NCI-H2029 treated with DMSO at 0.1 percent for 48 hours (cell line): ENCODE measurements at places on chromosomes 11 and 22.

GRCh38 chr11:952406-953385, 27.0 kb downstream of the AP2A2 start:
- no peak for DNase-seq

GRCh38 chr11:110027627-110028371, 65.4 kb upstream of the ZC3H12C start:
- DNase-seq: no peak

- no peak for DNase-seq
Observed at GRCh38 chr22:30717952-30718351, 23.3 kb downstream of the OSBP2 start.

DNA sequence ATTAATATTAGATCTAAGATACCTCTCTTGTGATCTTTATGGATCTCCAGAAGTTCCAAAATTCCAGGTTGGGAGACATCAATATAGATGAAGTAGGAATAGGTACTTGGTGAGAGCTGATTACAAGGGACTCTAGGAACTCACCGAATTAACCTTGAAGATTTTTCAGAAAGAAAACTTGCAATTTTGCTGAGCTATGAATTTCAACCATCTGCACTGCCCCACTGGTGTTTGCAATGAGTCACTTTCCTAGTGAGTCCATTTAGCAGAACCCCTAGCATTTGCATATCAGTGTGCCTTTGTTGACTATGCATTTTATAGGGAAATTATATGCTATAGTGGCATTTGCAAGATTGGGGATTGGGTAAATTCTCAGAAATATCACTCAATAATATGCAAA, 122.0 kb downstream of the CTNND1 start:
- no peak for DNase-seq

GRCh38 chr11:1749395-1750351, 722 bp downstream of the IFITM10 start:
- no peak for DNase-seq

DNA sequence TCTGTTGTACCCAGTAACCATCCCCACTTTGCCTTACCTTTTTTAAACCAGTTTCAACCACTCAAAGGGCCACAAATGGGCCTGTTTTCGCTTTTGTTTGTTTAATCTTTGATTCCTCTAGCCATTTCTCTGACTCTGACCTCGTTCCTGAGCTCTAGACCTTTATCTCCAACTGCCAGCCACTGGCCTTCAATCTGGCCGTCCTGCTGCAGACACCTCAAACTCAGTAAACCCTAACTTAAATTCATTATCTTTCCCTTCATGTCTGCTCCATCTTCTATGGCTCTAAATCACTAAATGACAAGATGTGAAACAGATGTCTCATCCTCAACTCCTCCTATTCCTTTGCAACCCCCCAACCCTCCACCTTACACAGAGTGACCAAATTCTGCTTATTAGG, 1.3 kb upstream of the GDPD4 start:
- DNase-seq: no peak

DNA sequence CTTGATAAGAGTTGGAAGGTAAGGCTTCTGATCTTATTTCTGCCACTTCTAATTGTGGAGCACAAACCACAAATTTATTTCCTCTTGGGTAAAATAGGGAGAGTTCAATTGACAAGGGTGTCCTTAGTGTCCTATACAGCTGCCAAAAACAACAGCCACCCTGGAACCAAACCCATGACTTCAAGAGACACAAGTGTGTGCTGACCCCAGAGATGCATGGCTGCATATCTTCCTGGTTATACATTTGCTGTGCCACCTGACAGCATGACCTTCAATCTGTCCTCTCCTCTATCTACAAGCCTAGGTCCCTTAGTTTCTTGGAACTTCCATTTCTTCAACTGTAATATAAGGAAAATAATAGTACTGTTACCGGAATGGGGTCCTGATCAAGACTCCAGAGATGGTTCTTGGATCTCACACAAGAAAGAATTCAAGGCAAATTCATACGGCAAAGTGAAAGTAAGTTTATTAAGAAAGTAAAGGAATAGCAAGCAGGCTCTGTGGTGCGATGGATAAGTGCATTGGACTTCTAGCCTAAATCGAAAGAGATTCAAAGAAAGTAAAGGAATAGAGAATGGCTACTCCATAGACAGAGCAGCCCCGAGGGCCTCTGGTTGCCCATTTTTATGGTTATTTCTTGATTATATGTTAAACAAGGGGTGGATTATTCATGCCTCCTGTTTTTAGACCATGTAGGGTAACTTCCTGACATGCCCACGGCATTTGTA, 15.5 kb upstream of the TMEM123 start:
- DNase-seq: peak; percentile 85

- DNase-seq: peak; percentile 90
Observed at GRCh38 chr11:128772814-128773213, 78.9 kb downstream of the FLI1 start.
